ENCODE measurements at places on chromosomes 5 and 9. TPM values are rescaled to one million over a fixed set of nuclear protein-coding genes. Genes with fewer than 3 reads are reported as not detected.

Gene MEIKIN
- not detected for total RNA-seq

GRCh38 chr5:64507264-64507605, 1.4 kb downstream of the RGS7BP start:
- H3K36me3 ChIP-seq: no peaks in the 10 kb centered on the region
- no peak overlapping the region for H3K27ac ChIP-seq
- no peak overlapping the region for H3K4me3 ChIP-seq
- DNase-seq: no peak

Gene CAVIN4
- 0.18 TPM for total RNA-seq

- H3K27ac ChIP-seq: peak overlapping the region; percentile 49
- H3K36me3 ChIP-seq: peaks cover 42% of the 10 kb centered on the region
Measured at GRCh38 chr9:131640438-131641137, 95.3 kb downstream of the PRRT1B start.

DNA sequence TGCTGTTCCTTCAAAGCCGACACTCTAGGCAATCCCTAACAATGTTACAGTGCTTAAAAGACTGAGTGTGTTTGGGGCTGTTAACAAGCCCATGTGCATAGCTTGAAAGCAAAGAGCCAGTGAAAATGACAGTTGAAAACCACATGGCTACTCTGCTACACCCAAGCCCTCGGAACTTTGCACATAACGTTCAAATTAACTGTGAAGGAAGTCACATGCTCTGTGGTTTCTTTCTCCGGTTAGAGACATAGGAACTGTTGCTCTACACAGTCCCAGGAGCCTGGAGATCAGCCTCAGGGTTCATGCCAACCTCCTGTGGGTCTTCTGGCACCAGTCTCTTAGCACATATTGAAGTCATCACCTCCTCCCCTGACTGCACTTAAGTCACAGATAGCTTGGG, 51.1 kb downstream of the C9orf152 start:
- H3K4me3 ChIP-seq: no peak overlapping the region
- no peak overlapping the region for H3K27ac ChIP-seq
- no peaks in the 10 kb centered on the region for H3K27me3 ChIP-seq

DNA sequence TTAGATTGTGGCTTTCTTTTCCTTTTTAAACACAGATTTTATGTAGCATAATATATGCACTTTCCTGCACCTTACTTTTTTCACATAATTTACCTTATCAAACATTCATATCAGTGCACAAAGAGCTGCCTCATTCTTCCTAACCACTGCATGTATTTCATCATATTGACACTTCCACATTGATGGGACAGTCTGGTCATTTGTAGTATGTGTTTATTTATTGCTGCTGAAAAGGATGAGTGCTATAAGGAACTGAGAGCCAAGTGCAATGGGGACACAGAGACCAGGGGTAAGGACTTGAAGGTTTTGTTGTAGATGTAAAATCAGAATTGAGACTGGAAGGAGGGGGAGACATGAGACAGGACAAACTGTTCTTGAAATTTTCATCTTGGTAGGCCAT, 193.8 kb downstream of the SMARCA2 start:
- H3K27ac ChIP-seq: no peak overlapping the region
- H3K36me3 ChIP-seq: no peaks in the 10 kb centered on the region

DNA sequence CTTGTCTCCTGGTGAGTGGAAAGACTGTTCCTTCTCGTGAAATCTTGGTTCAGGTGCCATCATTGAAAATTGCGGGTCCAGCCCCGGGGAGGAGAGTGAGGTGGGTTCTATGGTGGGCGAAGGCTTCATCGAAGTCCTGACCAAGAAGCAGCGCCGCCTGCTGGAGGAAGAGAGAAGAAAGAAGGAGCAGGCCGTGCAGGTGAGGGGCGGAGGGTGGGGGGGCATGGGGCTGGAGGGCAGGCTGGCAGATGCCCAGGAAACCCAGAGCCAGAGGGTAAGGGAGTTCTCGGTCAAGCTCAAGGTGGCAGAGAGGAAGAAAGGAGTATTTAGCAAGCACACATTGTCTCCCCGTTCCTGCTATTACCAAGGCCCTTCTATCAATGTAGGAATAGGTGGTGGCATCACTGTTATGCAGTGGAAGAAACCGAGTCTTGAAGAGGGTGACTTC, 24.3 kb upstream of the POMT1 start:
- no peaks in the 10 kb centered on the region for H3K27me3 ChIP-seq
- H3K4me3 ChIP-seq: no peak overlapping the region
- H3K36me3 ChIP-seq: peaks cover 56% of the 10 kb centered on the region
- no peak overlapping the region for H3K27ac ChIP-seq
- peaks cover 5% of the 10 kb centered on the region for H3K4me1 ChIP-seq

DNA sequence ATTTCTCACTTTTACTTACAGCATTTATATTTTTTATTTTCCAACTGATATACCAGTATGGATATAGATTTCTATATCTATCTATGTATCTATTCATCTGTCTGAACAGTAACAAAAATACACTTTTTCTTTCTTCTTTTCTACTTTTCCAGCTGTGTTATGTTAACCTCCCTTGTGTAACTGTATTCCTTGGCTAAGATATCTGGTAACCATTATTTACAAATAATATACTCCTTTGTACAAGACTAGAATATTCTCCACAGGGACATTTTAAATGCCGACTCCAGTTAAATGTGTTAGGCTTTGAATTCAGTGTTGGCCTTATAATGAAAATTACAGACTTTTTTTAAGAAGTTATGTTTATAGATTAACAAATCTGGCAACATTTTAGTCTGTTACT, 168.7 kb downstream of the XRCC4 start:
- no peaks in the 10 kb centered on the region for H3K27me3 ChIP-seq
- H3K27ac ChIP-seq: no peak overlapping the region

DNA sequence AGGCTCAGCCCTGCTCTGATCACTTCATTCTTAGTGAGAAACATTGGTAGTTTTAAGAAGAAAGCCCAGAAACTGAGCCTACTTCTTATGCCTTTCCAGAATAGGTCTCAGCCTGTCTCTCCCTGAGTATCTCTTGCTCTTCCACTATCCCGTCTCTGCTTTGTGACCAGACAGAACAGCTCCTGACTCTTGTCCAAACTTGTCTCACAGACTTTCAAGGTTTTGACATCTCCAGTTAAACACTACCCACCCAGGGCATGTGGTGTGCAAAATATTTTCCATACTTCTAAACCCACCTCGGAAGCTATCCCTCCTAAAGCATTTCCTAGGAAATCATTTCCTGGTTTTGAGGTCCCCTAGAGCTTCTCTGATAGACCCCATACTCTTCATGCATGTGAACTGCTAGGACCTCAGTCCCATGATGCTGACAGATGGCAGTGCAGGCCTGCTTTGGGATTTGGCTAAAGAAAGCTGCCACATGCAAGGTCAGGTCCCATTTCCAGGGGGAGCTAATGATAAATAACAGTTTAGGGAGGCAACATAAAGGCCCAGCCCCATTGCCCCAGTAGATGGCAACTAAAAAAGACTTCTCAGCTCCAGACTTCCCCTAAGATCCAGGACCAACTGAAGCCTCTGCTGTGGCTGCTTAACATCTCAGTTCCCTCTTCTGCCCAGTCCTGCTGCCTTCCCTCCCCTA, 211.5 kb downstream of the MED10 start:
- H3K27ac ChIP-seq: no peak overlapping the region
- H3K4me1 ChIP-seq: no peaks in the 10 kb centered on the region
- H3K27me3 ChIP-seq: peaks cover 23% of the 10 kb centered on the region
- H3K36me3 ChIP-seq: no peaks in the 10 kb centered on the region

Gene PALM2AKAP2
- 1.0 TPM for total RNA-seq

- H3K36me3 ChIP-seq: no peaks in the 10 kb centered on the region
- no peaks in the 10 kb centered on the region for H3K4me1 ChIP-seq
- peaks cover 36% of the 10 kb centered on the region for H3K27me3 ChIP-seq
- H3K4me3 ChIP-seq: no peak overlapping the region
- DNase-seq: no peak
- H3K27ac ChIP-seq: no peak overlapping the region
Measured at GRCh38 chr5:38462976-38463633, 93.3 kb downstream of the LIFR start.

- H3K27ac ChIP-seq: no peak overlapping the region
- H3K4me1 ChIP-seq: no peaks in the 10 kb centered on the region
- H3K4me3 ChIP-seq: no peak overlapping the region
- peaks cover 13% of the 10 kb centered on the region for H3K27me3 ChIP-seq
Measured at GRCh38 chr5:128329386-128329939, 208.6 kb downstream of the FBN2 start.

GRCh38 chr9:126144603-126145456, 181.8 kb upstream of the MVB12B start:
- no peak overlapping the region for H3K27ac ChIP-seq
- DNase-seq: no peak
- H3K4me3 ChIP-seq: no peak overlapping the region
- H3K27me3 ChIP-seq: peaks cover 32% of the 10 kb centered on the region
- peaks cover 2% of the 10 kb centered on the region for H3K36me3 ChIP-seq
- peaks cover 8% of the 10 kb centered on the region for H3K4me1 ChIP-seq

- no peak overlapping the region for H3K27ac ChIP-seq
- H3K4me3 ChIP-seq: peak overlapping the region; percentile 79
- no peaks in the 10 kb centered on the region for H3K36me3 ChIP-seq
- peaks cover 8% of the 10 kb centered on the region for H3K4me1 ChIP-seq
Measured at GRCh38 chr5:146877783-146878475, 628 bp downstream of the PPP2R2B start.

Gene SLC6A18
- total RNA-seq: not detected

Gene RASGRF2
- total RNA-seq: 14.2 TPM

Gene CKS2
- 256 TPM for total RNA-seq

DNA sequence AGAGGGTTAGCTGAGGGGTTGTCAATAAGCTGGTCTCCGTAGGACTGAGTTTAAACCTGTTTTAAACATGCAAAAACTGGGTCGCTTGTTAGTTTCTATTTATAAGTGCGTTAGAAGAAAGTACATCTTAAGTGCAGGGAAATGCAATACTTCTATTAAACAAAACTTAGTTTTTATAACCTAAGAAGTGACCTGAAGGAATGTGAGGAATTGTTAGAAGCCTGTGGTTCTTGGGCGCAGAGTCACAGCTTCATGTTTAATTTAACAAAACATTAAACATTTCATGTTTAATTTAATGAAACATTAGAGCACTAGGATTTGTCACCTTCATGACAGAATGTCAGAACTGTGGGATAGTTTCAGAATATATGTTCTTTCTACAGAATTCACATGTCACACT, 469.2 kb upstream of the WWC1 start:
- H3K27me3 ChIP-seq: peaks cover 3% of the 10 kb centered on the region
- H3K4me1 ChIP-seq: no peaks in the 10 kb centered on the region
- H3K4me3 ChIP-seq: no peak overlapping the region
- no peak for DNase-seq
- no peaks in the 10 kb centered on the region for H3K36me3 ChIP-seq

Gene CCDC192
- total RNA-seq: not detected

GRCh38 chr9:36035006-36035405, 1.7 kb upstream of the RECK start:
- H3K27ac ChIP-seq: no peak overlapping the region
- peaks cover 4% of the 10 kb centered on the region for H3K27me3 ChIP-seq
- no peaks in the 10 kb centered on the region for H3K36me3 ChIP-seq

GRCh38 chr5:41903382-41903891, 707 bp upstream of the RIMOC1 start:
- H3K36me3 ChIP-seq: peaks cover 19% of the 10 kb centered on the region
- peaks cover under 1% of the 10 kb centered on the region for H3K27me3 ChIP-seq
- peaks cover 41% of the 10 kb centered on the region for H3K4me1 ChIP-seq
- H3K4me3 ChIP-seq: peak overlapping the region; percentile 91
- DNase-seq: no peak

GRCh38 chr9:126671381-126671831, 57.7 kb downstream of the LMX1B start:
- no peak for DNase-seq

- no peak overlapping the region for H3K4me3 ChIP-seq
- no peak for DNase-seq
- no peak overlapping the region for H3K27ac ChIP-seq
- peaks cover 56% of the 10 kb centered on the region for H3K27me3 ChIP-seq
Measured at GRCh38 chr9:14317667-14318320, 3.9 kb upstream of the NFIB start.

- no peak overlapping the region for H3K4me3 ChIP-seq
- peaks cover 40% of the 10 kb centered on the region for H3K36me3 ChIP-seq
- H3K27me3 ChIP-seq: no peaks in the 10 kb centered on the region
- DNase-seq: no peak
- no peak overlapping the region for H3K27ac ChIP-seq
Measured at GRCh38 chr9:36346569-36346968, 53.5 kb downstream of the RNF38 start.

- no peak for DNase-seq
- no peaks in the 10 kb centered on the region for H3K27me3 ChIP-seq
- no peak overlapping the region for H3K27ac ChIP-seq
- no peak overlapping the region for H3K4me3 ChIP-seq
Measured at GRCh38 chr9:92637886-92638620, 31.9 kb downstream of the IPPK start.

GRCh38 chr9:134441227-134442084, 115.2 kb downstream of the RXRA start:
- no peak overlapping the region for H3K4me3 ChIP-seq
- no peak for DNase-seq
- peaks cover 9% of the 10 kb centered on the region for H3K27me3 ChIP-seq

Gene MTREX
- 98.2 TPM for total RNA-seq

Gene FAM78A
- total RNA-seq: 52.3 TPM

- peak overlapping the region; percentile 88 for H3K27ac ChIP-seq
- peaks cover 44% of the 10 kb centered on the region for H3K36me3 ChIP-seq
- DNase-seq: peak; percentile 95
- peak overlapping the region; percentile 86 for H3K4me3 ChIP-seq
Measured at GRCh38 chr5:59039296-59040023, 456.6 kb downstream of the RAB3C start.

DNA sequence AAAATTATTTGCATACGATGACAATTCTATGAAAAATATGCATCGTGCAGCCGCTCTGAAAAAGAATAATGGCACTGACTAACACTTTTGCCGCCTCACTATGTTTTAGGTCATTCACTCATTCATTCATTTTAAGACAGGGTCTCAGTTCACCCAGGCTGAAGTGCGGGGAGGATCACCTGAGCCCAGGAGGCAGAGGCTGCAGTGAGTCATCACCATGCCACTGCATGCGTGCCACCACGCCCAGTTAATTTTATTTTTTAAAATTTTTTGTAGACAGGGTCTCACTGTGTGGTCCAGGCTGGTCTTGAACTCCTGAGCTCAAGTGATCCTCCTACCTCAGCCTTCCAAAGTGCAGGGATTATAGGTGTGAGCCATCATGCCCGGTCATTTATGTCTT, 37.0 kb downstream of the RAPGEF1 start:
- no peaks in the 10 kb centered on the region for H3K27me3 ChIP-seq
- no peak overlapping the region for H3K4me3 ChIP-seq
- peaks cover 83% of the 10 kb centered on the region for H3K4me1 ChIP-seq
- peaks cover 7% of the 10 kb centered on the region for H3K36me3 ChIP-seq

GRCh38 chr9:121289772-121290370, 21.9 kb downstream of the GSN start:
- H3K4me3 ChIP-seq: no peak overlapping the region
- no peaks in the 10 kb centered on the region for H3K36me3 ChIP-seq
- no peak overlapping the region for H3K27ac ChIP-seq
- no peaks in the 10 kb centered on the region for H3K27me3 ChIP-seq

DNA sequence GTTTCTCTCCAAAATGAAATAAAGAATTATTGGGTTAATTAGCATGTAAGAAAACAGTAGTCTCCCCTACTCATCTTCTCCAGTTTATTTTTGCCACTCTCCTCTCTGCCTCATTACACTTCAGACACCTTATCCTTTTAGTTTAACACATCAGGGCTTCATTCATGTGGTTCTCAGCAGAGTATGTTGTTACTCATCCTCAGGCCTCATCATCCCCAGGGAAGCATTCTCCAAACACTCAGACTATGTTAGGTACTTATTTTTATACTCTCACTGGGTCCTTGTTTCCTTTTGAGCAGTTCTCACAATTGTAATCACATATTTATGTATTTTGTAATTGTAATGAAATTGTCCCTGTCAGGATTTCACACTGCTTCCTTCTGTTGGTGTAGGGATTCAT, 470.5 kb downstream of the PDE4D start:
- no peak overlapping the region for H3K4me3 ChIP-seq
- H3K27me3 ChIP-seq: no peaks in the 10 kb centered on the region
- DNase-seq: no peak
- no peak overlapping the region for H3K27ac ChIP-seq
- no peaks in the 10 kb centered on the region for H3K36me3 ChIP-seq
